Stimulated activated CD8-positive, alpha-beta memory T cell treated with anti-CD3 and anti-CD28 coated beads, Interleukin-7, amount 100 ng/mL, for 1 hour (primary cell): ENCODE measurements at places on chromosomes 7 and 10.

DNA sequence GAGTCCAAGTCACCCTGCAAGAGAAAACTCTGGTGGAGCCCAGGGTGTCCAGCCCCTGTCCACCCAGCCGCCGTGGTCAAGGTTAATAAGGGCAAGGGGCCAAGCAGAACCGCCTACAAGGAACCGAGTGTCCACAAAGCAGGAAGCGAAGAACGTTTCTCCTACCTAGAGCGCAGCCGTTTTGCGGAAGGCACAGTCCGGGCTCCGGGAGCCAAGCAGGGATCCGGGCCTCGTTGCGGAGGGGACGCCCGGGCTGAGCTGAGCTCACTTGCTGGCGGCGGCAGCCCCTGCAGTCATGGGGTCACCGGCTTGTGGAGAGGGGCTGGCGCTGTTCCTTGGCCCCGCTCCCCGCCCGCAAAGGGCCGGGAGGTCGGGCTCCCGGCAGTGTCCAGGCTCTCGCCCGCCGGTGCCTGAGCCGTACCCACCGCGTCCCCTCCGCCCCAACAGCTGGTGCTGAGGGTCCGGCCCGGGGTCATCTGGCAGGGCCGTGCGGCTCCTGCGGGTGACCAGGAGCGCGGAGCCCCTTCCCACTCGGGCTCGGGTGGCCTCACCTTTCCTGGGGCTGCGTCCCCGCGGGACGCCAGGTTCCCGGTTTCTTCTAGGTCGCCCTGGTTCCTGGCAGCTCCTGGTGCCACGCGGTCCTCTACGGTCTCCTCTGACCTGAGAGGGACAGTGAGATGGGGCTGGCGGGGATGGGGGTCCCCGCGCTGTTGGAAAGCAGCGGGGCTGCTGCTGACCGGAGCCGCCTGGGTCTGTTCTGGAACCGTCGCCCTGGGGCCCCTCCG, 14.0 kb upstream of the ZNF273 start:
- no peak for DNase-seq

DNA sequence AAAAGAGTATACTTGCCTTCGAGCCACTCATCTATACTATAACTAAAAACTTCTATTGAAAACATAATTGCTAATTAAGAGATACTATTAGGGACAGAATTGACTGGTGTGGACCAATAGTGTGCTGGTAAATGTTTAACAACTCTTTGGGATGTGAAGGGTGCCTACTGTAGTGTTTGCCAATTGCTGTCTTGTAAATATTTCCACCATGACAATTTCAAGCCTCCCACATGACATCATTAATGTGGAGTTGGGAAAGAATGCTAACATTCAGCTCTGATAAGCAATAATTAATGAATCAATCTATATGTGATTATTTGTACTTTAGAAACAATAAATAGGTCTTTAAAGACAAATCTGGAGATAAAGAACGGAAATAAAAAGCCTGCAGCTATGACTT, 136.8 kb downstream of the DGKB start:
- DNase-seq = no peak

- DNase-seq = no peak
Measured at GRCh38 chr10:129030603-129030895, 436.5 kb upstream of the MGMT start.

DNA sequence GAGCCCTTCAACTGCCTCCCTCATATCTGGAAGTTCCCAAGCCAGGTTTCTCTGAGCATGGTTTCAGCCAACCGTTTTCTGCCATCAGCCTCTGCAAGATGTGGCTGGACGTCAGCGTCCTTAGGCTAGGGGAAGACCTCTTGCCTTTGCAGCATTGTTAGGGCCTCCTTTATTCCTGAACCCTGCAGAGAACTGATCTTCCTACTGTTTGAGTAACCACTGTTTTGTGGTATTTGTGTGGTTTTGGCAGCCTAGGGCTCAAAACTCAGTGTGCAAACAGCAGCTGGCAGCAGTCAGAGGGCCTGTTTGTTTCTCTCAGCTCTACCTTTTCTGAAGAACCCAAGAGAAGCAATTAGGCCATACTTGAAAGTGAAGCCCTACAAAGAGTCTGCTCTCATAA, 83.4 kb upstream of the SEMA3E start:
- DNase-seq = no peak

DNA sequence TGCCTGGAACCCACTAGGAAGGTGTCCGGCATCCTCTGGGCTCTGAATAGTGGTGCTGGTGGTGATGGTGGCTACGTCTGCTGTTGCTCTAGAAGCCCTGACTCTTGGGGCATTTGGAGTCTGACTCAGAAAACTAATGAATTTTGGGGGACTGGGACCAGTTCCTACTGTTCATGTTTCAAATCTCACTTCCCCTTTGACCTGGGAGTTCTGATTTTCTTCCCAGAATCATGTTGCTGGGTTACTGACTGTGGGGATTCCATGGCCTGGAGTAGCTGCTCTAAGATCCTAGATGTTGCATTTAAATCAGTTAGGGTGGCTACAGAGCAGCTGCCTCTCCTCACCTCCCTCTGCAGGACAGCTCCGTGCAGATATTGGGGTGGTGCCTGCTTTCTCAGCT, 3.2 kb downstream of the TSPAN33 start:
- no peak for DNase-seq

- no peak for DNase-seq
Measured at GRCh38 chr7:21579341-21580072, 36.7 kb downstream of the DNAH11 start.

DNA sequence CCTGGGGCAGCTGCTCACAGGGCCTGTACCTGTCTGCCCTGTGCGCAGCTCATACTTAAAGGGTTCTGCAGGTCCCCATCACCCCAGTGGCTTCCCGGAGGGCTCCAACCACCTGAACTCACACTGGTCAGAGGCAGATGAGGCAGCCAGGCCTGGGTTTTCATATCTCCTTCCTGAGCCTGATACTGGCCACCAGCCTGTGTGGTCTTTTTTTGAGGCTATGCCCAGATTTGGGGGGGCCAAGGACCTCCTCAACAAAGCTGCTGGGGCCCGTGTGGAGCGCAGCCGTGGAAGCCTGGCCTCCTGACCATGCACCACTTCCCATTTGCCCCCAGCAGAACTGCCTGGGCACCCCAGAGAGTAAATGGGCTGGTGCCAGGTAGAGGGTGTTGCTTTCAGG, 25.7 kb downstream of the PNLIPRP2 start:
- DNase-seq = no peak

- DNase-seq = no peak
Measured at GRCh38 chr10:114256008-114256765, 17.1 kb downstream of the VWA2 start.

DNA sequence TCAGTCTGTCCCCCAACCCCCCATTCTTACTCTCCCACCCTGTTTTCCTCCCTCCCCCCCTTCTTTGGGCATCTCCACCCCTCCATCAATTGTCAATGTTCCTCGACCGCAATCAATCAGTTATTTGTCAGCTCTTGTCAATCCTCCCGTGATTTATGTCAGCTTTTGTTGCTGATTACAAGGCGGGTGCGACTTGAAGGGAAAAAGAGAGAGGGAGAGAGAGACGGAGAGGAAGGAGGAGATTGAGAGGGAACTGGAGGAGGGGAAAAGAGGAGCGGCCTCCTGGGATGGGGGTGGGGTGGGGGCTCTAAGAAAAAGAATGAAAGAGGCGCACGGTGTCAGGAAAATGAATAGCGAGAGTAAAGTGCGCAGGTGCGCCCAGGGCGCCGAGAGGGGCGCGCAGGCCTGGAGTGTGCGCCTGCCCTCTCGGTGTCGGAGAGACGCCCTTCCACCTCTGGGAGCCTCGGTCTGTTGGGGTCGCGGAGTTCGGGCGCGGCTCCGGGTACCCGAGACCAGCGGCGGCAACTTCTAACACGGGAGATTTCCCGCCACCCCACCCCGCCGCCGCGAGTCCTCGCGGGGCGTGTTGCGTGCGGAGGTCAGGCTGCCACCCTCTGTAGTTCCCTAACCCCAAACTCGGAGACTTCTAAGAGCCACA, 1.1 kb upstream of the ZNF503 start:
- DNase-seq = no peak

GRCh38 chr7:8058322-8058721, 89.7 kb downstream of the GLCCI1 start:
- no peak for DNase-seq

DNA sequence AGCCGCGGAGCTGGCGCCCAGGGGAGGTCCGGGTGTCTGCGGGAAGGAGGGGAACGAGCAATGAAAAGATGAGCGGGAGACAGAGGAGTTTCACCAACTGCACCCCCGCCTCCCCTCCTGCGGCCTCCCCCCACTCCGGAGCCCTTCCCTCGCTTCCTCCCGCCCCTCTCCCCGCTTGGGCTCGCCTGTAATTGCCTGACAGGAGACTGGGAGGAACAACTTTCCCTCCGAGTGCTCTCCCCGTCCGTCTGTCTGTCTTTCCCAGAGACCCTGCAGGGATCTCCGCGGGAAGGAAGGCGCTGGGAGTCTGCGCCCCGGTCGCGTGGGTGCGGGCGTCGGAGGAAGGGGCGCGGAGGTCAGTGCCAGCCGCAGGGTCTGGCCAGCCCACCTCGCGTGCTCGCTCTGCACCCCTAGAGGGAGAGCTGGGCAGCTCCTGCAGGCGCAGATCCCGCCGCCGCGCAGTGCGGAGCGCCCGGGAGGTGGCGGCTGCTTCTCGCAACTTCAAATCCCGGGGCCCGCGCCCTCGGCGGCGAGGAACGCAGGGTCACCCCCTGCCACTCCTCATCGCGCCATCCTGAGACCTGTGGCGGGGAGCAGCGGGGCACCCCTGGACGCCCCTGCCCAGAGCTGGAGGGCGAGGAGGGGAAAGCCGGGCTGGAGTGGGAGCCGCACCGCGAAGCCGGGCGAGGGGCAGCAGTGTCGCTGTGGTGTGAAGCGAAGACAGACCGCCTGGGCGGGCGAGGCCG, 511 bp upstream of the NRP1 start:
- DNase-seq = no peak

DNA sequence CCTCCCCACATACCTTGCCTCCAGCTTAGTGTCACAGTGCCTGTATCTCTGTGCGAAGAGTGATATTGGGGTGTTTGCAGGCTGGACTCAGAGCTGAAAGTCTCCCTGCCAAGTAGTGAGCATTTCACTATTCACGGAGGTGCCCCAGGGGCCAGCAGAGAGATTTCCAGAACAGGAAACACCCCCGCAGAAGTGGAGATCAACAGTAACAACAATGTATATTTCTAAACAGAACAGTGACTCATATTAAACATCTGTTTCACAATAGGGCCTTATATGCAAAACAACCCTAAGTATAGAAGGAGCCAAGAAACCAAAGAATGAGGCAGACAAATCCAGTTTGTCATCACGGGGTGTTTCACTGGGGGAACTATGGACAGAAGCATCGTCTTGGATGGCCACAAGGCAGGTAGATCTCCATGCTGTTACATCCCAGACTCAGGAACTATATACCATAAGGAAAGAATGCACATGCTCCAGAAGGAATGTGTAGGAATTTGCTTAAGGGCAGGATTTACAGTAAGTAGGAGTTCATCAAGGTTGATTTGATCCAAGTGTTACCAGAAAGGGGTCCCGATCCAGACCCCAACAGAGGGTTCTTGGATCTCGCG, 29.3 kb upstream of the CCL24 start:
- DNase-seq = no peak

DNA sequence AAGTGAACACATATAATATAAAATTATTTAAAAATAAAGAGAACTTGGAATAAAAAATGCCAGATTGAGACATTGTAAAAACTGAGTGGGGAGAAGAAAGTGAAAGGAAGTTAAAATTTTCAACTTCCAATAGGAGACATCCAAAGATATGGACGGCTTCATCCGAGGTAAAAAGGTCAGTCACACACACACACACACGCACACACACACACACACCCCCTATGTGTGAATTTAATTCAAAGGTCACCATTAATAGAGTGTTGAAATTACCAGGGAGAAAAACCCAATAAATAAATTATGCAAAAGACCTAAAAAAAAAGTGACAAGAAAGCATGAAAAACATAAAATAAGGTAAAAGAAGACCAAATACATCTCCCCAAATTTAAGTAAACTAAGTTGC, 131.0 kb upstream of the DNAJB12 start:
- DNase-seq = no peak

- DNase-seq = no peak
Measured at GRCh38 chr10:26743091-26743490, 45.6 kb downstream of the PDSS1 start.

DNA sequence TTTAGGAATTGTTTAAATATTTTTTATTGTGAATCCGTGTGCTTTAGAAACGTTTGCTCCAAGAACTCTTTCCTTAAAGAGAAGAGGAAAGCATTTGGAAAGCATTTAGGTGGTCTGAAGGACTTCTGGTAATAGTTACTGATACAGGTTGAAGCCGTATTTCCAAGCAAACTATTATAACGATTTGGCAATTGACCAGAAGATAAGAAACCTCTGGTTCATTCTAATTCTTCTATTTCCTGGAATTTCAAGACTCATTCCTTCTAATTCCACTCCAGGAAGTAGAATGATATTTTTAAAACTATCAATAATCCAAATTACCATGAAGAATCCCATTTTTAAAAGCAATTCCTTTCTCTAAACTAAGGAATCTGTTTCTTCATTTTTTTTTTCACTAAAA, 158.9 kb upstream of the AGR3 start:
- DNase-seq = no peak

- no peak for DNase-seq
Measured at GRCh38 chr7:129037585-129037984, 17.3 kb downstream of the TNPO3 start.

DNA sequence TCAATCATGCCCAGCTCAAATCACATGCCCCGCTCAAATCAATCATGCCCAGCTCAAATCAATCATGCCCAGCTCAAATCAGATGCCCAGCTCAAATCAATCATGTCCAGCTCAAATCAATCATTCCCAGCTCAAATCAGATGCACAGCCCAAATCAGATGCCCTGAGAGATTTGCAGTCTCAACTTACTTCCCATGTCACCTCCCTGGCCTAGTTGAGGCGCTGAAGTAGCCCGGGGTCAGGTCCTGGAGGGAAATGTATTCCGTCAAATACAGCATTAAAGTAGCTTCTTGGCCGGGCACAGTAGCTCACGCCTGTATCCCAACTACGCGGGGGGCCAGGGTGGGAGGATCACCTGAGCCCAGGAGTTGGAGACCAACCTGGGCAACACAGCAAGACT, 15.7 kb upstream of the PRKAR1B start:
- no peak for DNase-seq

GRCh38 chr7:93146036-93146435, 2.1 kb downstream of the SAMD9L start:
- no peak for DNase-seq

GRCh38 chr10:5030989-5031388, 27.3 kb upstream of the AKR1C2 start:
- DNase-seq = no peak
